ENCODE measurements at places on chromosomes 1 and 21.

DNA sequence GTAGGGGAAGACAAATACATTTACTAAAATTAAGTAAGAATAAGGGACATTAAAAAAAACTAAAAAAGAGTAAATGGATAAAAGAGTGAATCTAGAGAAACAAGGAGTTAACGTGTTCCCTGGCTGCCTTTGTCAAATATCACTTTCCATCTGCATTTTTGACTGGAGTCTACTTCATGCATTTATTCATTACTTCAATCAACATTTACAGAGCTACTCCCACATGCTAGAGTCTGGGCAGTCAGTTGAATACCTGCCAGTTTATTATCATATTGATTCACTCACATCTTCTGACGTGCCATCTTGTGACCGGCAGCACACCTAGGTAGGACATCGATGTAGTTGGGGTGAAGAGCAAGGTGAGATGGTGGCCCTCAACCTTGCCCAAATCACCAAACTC, 35.6 kb upstream of the KCNA3 start:
- no peak for DNase-seq

- no peak for DNase-seq
These were observed 172.4 kb downstream of the CACNA1E start for GRCh38 chr1:181655756-181656155.

- DNase-seq = no peak
These were observed 54.2 kb downstream of the IFI44 start for GRCh38 chr1:78703806-78704205.

DNA sequence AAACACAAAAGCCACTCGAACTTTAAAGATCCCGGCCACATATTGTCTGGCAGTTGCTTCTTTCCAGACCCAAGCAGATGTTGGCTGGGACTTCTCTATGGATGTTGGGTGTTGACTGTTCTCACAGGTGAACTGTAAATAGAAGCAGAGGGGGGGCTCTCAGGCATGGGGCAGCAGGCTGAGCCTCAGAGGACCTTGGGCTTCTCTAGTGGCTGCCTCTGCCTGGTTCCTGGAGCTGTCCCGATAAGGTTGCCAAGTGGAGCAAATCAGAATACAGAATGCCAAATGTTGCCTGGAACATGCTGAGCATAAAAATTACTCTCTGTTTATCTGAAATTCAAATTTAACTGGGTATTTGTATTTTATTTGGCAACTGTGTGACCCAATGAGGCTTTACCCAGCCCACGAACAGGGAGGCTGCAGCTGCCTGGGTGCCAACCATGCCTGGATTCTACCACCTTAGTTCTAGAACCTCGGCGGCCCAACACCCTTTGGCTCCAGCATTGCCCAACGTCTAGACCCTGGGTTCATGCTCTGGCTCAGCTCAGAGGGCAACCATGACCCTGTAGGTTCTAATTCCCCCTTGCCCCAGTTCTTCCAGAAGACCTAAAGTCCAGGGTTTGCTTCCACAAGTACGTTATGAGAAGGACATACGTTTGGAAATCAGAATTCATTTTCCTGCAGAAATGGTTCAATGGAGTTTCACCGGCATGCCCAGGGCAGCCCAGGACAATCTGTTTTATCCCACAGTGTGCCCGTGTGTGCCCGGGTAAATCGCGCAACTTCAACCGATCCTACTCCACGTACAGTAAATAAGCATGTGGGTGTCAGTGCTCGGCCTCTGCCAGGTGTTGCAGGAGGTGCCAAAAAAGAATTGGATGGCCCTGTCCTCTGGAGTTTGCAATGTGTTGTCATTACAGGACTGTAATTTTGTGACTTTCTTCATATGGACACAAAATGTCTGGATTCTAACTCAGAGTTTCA, 5.4 kb upstream of the SLC45A1 start:
- DNase-seq = no peak

DNA sequence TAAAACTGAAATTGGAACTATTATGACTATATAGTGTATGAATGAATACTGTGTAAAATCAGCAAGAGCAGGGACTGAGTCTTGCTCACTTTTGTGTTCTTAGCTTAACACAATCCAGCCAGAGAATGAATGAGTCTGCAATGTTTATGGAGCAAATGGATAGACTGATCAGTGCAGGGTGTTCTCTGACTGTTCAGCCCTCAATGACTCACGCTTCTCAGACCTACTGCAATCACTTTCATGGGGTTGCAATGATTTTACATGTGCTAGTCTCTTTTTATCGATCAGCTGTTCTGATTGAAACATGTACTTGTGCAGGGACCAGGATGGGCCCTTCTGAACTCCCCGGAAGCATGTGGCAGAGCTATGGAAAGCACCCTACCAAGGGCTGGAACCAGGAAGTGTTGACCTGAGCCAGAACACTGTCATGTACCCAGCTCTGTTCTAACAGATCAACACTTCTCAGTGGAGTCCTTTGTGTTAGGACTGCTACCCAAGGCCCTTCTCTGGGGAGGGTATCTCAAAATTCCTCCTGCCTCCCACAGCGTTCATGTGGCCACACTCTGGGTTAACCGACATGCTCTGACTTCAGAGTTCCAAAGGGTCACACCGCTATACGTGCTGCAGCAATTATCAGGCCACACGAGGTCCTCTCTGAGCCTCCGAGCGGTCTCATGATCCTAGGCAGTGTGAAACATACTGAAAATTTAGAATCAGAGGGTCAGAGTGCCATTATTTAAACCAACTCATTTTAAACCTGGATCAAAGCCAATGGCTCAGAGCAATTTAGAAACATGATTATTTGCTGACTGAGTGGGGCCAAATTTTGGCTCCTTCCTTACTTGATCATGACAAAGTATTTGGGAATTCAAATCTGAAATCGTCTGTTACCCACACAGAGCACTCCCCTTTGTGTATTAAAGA, 35.2 kb downstream of the GRIK1 start:
- no peak for DNase-seq

DNA sequence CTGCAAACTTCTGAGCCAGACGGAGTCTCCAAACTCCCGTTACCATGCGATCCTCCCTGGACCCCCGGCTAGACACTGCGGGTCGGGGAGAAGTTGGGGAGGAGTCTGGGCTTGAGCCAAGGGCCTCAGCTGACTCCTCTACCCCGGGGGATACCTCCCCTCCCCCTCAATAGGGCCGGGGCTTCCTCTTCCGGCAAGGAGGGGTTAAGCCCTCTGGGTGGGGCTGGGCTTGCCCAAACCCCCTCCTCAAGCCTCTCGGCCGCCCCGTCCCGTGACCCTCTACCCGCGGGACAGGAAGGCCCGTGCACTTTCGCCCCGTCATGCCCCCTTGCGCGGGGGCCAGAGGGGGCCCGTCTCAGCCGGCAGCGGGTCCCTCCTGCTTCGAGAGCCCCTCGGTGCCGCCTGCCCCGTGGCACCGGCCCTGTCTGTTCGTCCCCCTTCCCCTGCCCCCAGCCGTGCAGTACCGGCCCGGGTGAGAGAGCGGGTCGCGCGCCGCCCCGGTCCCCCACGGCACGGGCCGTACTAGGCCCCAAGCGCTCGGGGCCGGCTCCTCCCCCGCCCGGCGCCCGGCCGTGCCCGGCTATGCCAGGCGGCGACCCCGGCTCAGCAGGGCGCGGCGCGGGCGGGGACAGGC, 652 bp downstream of the ARL8A start:
- DNase-seq = peak; percentile 79

DNA sequence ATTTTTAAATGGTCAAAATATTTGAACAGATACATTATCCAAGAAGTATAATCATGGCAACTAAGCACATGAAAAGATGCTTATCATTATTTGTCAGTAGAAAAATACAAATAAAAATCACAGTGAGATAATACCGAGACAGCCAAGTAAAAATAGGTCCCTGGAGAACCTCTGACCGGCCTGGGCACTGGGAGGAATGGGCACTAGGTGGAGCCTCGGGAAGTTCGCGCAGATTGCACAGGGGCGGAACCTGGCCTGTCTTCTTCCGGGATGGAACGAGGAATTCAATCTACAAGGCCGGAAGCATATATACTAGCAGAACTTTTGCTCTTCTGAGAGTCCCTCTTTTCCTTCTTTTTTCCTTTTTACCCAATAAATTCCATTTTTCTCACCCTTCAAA, 148.5 kb upstream of the CHRM3 start:
- no peak for DNase-seq

- DNase-seq = no peak
These were observed 13.7 kb upstream of the BRINP3 start for GRCh38 chr1:190491404-190491803.
